ENCODE measurements at places on chromosomes 7 and 10. TPM values are rescaled to one million over a fixed set of nuclear protein-coding genes. Genes with fewer than 3 reads are reported as not detected.

Gene EEPD1
- total RNA-seq = 19.3 TPM

Gene MYH16
- not detected for total RNA-seq

Gene EPO
- total RNA-seq = not detected

DNA sequence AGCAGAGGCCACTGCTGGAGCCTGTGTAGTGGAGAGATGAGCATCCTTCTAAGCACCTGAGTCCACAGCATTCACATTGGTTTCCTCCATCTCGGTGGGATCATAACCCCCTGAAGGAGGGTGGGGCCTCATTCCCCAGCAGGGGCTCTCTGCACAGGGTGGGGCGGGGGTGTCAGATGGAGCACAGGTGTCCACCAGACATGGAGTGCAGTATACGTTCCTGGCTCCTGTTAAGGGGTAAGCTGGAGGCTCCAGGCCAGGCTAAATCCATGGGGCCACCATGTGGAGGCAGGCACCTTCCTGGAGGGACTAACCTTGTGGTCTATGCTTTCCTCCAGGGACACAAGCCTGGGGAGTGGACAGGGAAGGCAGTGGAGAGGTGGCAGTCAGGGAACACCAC, 252.6 kb downstream of the GRID1 start:
- no peak for DNase-seq

Gene MMP21
- 0.31 TPM for total RNA-seq

Measured in sciatic nerve (tissue), 2 donors.